Activated T-helper 1 cell treated with Interleukin-2 at 50 U/mL for 16 hours (primary cell): ENCODE measurements at places on chromosomes 7 and 10.

DNA sequence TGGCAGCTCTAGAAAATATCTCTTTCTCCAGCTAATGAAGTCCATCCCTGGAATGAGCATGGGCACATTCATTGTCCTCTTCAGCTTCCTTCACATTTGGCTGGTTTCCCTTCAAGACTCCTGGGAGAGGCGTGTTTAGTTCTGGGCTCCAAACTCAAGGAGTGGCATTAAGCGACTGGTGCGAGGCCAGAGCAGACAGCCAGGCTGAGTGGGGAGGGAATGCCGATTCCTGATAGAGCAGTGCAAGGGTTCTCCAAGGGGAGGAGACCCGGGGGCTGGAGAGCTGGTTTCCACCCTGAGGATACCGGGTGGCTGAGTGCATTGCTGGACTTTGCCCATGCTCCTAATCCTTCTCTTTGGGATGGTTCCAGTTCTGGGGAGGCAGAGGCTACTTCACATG is 372.1 kb downstream of the RPS24 start:
- no peak for DNase-seq

DNA sequence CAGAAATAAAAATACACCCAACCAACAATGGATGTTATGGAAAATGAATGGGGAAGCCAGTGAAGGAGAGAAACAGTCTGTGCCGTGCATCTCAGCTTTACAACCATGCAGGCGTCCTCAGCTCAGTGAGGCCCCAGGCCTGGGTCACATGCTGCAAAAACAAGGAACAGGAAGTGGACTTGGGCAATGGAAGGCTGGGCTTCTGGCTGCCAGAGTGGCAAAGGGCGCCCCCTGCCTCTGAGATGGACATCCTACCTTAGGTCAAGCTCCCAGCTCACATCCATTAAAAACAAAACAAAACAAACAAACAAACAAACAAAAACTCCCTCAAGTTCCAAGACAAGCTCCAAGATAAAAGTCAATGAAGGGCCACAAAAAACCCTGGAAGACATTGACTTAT is 54.7 kb upstream of the AFAP1L2 start:
- no peak for DNase-seq

- no peak for DNase-seq
Observed at GRCh38 chr10:49620286-49620810, 6.5 kb downstream of the CHAT start.

DNA sequence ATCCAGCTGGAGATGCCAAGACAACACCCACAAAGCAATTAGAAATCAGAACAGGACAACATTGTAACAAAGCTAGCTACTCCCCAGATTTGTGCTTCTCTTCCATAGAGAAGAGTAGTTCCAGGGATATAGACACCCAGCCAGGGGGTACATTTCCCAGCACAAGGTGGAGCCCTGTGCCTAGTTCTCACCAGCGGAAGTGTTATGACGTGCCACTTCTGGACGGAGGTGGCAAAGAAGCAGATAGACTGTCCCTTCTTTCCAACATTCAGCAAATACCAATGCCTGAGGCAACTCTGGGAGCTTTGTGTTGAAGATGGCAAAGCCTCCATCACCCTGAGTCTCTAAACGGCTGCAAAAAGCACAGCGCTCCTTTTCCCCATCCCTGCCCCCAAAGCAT is 23.4 kb upstream of the GSAP start:
- no peak for DNase-seq

- DNase-seq, result no peak
Observed at GRCh38 chr7:155343661-155344121, 46.0 kb downstream of the INSIG1 start.

DNA sequence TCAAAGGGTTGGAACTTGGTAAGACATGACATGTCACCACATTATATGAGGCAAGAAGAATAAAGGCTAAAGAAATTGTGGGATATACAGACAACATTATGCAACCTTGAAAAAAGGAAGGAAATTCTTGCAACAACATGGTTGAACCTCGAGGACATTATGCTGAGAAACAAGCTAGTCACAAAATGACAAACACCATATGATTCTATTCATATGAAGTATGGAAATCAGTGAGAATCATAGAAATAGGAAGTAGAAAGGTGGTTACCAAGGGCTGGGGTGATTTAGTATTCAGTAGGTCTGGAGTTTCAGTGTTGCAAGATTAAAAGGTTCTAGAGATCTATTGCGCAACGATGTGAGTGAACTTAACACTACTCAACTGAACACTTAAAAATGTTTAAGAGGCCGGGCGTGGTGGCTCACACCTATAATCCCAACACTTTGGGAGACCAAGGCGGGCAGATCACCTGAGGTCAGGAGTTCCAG is 126.9 kb upstream of the TBX20 start:
- DNase-seq, result no peak

DNA sequence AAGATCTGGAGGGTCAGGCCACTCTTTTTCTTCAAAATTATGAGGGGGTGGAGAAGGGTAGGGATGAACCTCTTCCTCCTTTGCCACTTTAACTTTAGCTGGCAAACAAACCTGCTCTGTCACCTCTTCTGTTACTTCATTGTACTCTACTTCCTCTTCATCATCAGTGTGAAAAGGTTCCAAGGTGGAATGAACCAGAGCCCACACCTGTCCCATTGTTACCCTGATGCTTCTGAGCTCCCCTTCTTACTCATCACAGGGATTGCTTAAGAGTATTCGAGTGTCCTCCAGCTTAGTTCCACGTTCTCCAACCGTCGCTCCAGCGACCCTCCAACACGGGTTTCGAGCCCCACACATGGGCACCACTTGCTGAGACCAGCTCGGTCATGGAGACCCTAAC is 5.2 kb downstream of the MRPS24 start:
- DNase-seq, result no peak

DNA sequence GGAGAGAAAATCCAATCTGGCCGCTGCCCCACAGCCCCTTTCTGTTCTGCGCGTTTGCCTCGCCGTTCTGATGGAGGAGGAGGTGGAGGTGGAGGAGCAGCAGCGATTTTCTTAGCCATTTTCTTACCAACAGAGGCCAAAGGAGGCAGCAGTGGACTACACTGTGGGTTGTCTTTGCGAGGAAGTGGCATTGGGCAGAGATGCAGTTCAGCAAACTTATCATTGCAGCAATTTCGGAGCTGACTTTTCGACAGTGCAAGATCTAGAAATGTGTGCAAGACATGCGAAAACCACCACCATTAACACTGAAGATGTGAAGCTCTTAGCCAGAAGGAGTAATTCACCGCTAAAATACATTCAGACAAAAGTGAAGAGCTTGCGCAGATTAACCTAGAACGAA is 1.9 kb upstream of the ARL4A start:
- no peak for DNase-seq

DNA sequence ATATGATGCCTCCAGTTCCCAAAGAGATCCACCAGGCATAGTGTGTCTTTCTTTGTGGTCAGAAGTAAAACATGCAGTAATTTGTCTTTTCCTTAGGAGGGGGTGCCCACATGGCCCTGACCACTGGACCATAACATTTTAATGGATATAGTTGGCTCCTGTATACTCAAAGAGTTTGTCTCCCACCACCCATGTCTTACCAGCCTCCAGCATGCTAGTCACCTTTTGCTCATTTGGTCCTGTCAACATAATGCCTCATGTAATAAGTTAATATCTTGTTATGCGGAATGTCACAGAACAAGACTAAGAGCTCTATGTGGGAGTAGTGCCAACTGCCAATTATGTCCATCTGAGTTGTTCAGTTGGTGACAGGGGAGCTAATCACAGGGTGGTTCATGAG is 83.4 kb upstream of the IFRD1 start:
- no peak for DNase-seq

DNA sequence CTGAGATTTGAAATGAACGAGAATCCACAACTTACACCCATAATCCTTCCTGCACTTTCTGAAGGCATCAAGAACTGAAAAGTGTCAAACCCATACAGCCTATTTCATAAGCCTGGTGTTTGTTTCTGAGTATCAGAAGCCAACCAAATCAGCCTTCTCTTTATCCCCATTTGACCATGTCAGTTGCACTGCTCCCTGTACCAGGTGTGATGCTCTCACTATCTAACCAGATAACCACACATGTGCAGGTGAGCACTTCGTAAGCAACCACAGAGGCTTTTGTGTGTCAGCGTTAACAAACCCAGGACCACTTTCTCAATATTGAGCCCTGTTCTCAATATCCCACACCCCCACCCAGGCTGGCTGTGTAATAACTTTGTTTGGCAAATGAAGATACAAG is 114.4 kb downstream of the DOCK4 start:
- no peak for DNase-seq

- no peak for DNase-seq
Observed at GRCh38 chr10:70601746-70602145, 795 bp downstream of the PRF1 start.

DNA sequence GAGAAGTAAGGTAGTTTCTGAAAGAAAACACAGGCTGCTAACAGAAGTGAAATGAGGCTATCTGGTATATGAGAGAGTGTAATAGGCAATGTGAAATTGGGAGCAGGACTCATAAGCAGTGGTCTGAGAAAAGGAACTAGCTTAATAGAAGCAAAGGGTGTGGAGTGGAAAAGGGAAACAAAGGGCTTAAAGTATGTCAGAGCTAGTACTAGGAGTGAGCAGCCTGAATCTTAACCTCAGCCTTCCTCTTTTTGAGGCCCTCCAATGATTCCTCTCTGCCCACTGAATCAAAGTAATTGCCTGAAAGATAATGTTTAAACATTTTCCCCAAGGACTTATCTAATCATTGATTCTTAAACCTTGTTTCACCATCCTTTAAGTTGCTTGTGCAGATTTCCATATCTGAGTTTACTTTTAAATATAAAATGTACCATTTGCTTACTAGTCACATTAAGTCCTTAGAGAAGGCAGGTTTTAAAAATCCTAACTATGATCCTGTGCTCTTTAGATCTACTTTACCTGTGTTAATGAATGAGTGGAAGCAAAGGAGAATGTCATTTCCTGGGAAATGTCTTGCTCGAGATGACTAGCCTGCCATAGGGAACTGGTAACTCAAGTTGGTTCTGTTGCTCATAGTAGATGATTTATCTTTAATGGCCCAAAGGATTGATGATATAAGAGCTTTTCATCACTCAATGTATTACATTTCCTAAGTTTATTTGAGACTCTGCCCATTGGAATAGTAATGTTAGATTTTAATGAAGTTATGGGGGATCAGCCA is 155.0 kb downstream of the SKAP2 start:
- DNase-seq, result no peak

- no peak for DNase-seq
Observed at GRCh38 chr10:107619139-107619538, 454.6 kb upstream of the SORCS1 start.

DNA sequence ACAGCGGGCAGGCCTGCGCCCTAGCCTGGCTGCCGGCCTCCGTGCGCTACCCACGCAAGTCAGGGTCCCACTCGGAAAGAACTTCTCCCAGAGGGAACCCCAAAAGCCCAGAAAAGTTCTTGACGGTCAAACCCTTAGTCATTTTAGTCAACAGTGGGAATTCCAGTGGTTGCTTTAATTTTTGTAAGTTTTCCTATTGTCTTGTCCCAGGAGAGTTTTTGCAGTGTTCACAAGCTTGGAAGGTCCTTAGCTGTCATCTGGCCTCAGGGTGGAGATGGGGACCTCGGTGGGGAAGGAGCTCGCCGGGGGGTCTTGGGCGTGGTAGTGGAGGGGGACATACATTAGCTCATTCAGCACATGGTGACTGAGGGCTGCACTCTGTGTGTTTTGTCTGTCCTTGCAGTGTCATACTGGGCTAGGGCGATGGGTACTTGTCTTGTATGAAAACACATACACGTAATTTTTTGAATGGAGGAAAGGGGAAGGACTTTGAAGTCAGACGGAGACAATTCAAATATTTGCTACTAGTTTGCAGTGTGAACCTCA is 736 bp downstream of the MINDY4 start:
- DNase-seq, result no peak

DNA sequence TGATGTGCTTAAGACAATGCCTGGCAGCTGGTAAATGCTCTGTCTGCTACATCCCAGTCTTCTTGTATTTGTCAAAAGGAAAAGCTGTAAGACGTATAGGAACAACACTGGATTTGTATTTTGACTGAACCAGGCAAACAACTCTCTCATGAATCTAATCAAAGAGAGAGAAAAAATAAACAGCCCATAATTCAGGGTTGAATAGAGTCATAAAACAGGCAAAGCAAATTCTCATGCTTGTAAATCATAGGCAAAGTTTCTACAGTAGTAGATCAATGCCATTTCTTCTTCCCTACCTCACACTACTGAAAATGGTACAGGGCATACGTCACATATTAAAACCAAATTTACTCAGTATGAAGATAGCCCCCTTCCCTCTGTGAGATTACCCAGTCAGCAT is 166.3 kb downstream of the SKIDA1 start:
- no peak for DNase-seq

DNA sequence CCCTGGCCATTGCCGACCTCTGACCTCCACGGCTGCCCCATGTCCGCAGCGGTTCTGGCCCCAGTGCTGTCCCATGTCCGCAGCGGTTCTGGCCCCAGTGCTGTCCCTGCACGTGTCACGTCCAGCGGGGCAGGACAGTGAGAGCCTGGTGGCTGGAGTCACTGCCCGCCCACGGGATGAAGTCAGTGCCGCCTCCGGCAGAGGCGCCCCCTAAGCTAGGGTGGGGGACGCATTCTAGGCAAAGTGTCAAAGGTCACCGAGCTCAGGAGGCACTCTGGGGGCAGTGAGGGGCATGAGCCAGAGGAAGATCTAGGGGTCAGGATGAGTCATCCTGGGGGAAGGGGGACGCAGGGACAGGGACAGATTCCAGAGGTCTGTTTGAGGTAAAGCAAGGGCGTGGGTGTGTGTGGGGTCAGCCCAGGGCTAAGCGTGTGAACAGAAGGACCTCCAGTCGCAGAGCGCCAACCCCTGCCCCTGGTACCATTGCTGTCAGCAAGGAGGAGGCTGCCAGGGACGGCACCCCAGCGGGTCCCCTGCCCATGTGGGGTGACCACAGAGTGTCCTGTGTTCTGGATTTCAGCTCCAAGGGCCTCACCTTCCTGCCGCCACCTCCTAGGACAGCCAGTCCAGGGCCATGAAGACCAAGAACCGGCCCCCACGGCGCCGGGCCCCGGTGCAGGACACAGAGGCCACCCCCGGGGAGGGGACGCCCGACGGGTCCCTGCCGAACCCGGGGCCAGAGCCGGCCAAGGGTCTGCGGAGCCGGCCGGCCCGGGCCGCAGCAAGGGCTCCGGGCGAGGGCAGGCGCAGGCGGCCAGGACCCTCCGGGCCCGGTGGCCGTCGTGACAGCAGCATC is 665 bp downstream of the BHLHA15 start:
- no peak for DNase-seq

DNA sequence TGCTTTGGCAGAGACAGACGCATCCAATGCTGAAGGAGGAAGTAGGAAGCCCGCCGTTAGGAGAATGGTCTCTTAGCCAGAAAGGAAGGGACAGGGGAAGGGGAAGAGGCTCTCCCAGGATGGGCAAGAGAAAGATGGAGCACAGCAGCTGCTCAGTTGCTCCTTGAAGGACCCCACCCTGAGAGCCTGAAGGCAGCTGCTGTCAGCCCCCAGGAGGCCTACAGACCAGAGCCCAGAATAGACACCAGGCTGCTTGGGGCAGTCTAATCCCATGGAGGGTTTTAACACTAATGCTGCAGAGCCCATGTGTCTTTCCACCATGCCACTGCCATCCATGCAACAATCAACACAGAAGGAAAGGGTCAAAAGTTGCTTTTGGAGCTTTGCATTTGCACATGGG is 3.5 kb upstream of the C7orf33 start:
- no peak for DNase-seq

GRCh38 chr7:77199013-77199966 is at the start of gene FGL2:
FGL2 (minus strand) TSS chr7:77199819; CDS start chr7:77199793, 26 bp downstream.
- no peak for DNase-seq

- DNase-seq, result no peak
Observed at GRCh38 chr7:26459540-26460193, 168.0 kb downstream of the SNX10 start.
